SHP77 (cell line): ENCODE measurements at places on chromosomes 7 and 10.

DNA sequence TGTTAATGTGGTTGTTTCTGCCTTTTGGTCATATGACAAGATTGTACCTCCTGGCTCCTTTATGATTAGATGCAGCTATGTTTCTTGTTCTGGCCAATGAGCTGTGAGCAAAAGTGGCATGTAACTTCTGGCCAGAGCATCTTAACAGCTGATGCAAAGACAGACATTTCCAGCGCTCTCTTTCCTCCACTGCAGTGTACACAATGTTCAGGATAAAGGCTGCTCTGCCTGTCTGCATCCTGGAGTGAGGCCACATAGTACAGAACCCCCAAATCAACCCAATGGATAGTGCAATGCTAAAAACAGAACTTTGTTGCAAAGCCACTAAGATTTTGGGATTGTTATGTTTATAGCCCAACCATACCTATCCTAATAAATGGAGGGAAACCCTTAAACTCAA lies 17.9 kb downstream of the EPC1 start:
- DNase-seq: no peak

- DNase-seq: no peak
Measured at GRCh38 chr7:30154111-30154587, 19.4 kb downstream of the MTURN start.

GRCh38 chr10:118882741-118883140 lies 128.0 kb upstream of the CACUL1 start:
- DNase-seq: no peak

- no peak for DNase-seq
Measured at GRCh38 chr7:143238289-143238980, 16.6 kb downstream of the TAS2R40 start.

GRCh38 chr7:133853706-133854276 lies 273.3 kb upstream of the LRGUK start:
- peak; percentile 83 for DNase-seq

- no peak for DNase-seq
Measured at GRCh38 chr10:24444337-24444736, 235.4 kb downstream of the KIAA1217 start.

GRCh38 chr10:124916098-124916584 lies 25.8 kb upstream of the ZRANB1 start:
- peak; percentile 22 for DNase-seq

GRCh38 chr7:11120675-11121220 lies 147.1 kb downstream of the PHF14 start:
- DNase-seq: no peak

GRCh38 chr7:103687951-103688350 lies 241.9 kb upstream of the SLC26A5 start:
- DNase-seq: no peak

DNA sequence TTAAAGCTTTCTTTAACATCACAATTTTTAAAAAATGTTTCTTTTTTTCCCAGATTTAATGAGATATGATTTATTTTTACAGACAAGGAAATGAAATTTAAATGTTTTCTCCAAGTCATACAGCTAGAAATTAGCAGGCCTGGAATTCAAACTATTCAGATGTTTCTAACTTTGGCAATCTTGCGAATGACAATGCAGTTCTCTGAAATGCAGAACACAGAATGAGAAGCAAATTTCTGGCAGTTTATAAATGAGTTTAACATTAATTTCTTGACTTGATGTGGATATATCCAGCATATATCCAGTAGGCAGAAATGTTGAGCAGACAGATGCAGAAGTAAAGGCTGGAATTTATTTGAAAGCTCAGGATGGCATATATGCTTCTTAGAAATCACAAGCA lies 227.5 kb downstream of the THSD7A start:
- no peak for DNase-seq

- no peak for DNase-seq
Measured at GRCh38 chr7:49778731-49779270, 5.4 kb downstream of the VWC2 start.

DNA sequence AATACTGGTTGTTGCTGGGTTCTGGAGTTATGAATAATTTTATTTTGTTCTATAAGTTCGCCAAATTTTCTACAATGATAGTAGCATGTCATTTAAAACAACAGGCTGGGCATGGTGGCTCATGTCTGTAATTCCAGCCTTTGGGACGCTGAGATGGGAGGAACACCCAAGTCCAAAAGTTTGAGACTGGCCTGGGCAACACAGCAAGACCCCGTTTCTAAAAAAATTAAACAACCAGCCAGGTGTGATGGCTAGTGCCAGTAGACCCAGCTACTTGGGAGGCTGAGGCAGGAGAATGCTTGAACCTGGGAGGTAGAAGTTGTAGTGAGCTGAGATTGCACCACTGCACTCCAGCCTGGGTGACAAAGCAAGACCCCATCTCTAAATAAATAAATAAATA lies 347.7 kb downstream of the PARD3 start:
- DNase-seq: no peak

DNA sequence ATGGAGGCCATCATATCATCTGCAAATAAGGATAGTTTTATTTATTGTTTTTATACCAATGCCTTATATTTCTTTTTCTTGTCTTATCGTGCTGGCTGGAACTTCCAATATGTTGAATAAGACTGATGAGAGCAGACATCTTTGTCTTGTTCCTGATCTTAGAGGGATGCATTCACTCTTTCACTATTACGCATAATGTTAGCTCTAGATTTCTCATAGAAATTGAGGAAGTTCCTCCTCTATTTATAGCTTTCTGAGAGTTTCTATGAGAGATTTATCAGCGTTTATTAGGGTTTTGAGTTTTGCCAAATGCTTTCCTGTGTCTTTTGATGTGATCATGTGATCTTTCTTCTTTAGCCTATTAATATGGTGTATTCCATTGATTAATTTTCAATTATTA lies 49.3 kb downstream of the COL28A1 start:
- no peak for DNase-seq

DNA sequence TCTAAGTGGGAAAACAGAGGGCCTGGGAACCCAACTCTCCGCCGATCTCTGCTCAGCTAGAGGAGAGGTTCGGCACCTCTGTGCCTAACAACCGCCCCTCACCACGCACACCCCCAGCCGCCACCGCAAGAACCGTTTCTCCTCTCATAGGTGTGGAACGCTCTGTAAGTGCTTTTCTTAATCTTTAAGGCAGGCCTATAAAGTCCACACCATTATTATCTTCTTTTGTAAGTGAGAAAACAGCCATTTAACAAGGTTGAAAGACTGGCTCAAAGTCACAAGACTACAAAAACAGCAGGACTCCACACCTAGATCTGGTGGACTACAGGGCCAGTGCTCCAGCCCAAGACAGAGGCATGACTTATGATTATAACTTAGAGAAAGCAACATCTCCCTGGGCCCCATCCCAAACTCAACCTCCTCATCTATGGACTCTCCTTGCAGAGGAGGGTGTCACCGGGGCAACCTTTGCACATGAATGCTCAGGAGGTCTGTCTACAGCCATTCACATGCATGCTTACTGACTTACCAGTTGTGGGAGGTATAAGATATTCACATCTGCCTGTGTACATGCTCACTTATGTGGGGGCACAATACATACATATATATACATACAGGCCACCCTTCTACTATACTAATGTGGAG lies 7.9 kb upstream of the NKX2-3 start:
- DNase-seq: no peak

GRCh38 chr10:71243756-71244395 lies 31.5 kb downstream of the UNC5B start:
- DNase-seq: no peak

- no peak for DNase-seq
Measured at GRCh38 chr7:22386865-22387264, 29.9 kb upstream of the RAPGEF5 start.

DNA sequence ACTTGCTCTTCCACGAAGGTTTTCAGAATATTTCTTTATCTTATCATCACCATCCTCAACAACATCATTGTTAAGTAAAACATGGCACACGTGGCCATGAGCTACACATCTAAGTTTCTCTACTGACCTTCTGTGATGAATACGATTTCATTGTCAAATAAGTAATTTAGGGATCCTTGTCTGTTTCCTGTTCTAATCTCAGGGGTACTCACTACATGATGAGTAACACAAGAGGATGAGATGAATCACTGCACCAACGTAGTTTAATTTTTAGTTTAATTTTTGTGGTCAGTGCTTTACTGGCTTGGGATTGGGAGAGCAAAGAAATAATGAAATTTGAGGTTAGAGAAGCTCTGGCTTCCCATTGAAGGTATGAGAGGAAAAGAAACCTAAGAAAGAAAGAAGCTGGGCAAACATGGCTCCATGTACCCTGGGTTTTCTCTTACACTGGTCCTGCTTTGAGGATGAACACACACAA lies 461.9 kb upstream of the KLF6 start:
- DNase-seq: no peak

GRCh38 chr10:85148693-85149640 lies 820.6 kb downstream of the CCSER2 start:
- no peak for DNase-seq

DNA sequence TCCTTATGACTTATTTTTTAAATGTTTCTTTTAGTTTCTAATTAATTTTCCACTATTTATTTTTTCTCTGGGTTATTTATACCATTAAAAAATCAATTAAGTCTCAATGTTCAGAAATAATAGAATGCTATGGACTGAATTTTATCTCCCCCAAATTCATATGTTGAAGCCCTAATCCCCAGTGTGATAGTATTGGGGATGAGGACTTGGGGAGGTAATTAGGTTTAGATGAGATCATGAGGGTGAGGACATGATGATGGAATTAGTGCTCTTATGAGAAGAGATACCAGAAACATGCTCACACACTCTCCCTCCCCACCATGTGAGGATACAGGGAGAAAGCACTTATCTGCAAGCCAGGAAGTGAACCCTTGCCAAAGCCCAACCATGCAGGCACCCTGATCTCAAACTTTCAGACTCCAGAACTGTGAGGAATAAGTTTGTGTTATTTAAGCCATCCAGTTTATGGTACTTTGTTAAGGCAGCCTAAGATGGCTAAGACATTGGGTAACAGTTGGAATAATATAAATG lies 202.6 kb downstream of the MDFIC start:
- DNase-seq: no peak
